M059J (cell line): ENCODE measurements at places on chromosomes 3 and 15.

DNA sequence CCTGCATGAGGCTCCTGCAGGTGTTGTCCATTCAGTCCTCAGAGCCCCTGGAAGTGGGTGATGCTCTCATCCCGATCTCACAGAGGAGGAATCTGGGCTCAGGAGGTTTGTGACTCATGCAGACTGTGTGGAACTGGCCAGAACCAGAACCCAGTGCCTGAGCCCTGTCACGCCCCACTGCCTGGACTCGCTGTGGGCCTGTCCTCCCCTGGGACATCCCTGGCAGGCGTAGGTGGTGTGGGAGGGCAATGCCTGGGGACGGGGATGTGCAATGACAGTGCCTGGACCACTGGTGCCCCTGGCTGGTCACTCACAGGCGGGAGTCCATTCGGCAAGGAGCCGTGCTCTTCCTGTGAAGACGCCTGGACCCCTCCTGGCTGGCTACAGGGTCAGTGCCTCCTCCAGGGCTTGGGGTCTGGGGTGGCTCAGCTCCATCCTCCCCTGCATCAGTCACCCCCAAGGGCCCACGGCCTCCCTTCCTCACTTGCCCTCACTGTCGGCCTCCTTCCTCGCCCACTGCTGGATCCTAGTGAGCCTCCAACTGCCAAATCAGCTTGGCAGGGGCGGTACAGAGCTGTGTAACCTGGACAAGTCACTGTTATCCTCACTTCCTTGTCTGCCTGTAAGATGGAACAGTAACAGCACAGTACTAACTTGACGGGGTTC lies 14.9 kb downstream of the PSTPIP1 start:
- no peak for DNase-seq

- no peak for DNase-seq
Measured at GRCh38 chr3:25834346-25834745, 44.5 kb downstream of the OXSM start.

GRCh38 chr3:71022551-71023335 lies 560.8 kb downstream of the FOXP1 start:
- peak; percentile 9 for DNase-seq

DNA sequence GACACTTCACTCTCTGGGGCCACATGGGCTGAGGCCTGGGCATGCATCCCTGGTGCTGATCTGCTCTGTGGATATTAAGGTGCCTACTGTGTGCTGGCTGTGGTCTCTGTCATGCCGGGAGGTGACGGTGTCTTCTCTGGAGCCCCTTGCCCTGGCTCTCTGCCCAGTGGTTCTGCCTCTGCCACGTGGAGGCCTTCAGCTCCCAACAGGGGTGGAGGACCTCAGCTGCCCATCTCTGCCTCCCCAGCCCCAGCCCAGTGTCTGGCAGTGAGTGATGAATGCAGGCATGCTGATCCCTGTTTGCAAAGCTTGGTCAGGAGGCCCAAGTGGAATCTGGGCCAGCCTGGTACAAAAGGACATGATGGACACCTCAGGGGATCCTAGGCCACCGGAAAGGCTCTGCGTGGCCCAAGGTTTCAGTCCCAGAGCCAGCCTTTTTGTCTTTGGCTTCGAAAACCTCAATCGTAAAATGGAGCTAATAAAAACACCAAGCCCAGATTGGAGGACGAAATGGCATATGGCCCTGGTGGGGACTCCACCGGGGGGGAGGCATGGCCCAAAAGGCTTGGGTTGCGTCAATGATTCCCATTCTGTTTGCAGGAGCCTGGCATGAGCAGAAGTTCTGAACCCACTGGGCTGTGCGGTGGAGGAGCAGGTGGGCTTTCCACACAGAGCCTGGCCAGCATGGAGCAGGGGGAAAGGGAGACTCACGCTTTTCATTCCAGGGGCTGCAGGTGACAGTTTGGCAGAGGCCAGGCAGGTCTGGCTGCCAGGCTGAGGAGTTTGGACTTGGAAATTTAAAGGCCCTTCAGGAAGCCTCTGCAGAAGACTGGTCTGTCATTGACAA lies 54.7 kb upstream of the KLF13 start:
- DNase-seq: no peak

- no peak for DNase-seq
Measured at GRCh38 chr3:157566596-157566995, 63.4 kb upstream of the VEPH1 start.

DNA sequence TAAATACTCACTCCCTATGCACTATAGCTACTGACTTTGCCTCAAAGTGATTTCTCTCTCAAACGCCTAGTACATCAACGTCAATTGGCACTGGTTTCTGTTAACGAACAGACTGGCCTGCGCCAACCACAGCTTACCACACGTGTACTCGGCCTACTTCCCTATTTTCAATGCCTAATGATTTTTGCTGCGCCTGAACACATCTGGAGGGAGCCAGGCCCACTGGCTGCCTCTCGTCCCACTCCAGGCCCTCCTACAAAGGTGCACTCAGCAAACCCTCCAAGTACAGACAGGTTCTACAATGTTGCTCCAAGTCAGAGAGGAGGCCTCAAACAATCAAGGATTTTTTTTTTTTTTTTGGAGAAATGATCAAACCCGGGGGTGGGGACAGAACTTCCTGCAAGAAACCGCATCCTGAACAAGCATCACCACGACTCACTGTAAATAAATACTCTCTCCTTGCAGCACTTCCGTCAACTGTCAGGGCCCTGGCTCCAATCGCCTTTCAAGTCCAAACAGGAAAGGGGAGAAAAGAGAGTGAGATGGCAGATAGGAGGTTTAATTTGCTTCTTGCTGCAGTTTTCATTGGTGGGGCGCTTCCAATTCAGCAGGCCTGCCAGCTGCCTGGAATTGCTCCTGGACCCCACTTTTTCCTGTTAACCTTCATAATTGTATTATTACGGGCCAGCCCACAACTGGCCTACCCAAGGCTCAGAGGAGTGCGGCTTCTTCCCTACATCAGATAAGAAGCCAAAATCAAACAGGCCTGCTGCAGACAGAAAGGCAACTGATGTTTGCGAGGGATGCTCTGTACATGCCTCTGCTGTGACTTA lies 139.3 kb downstream of the FOXP1 start:
- peak; percentile 77 for DNase-seq

DNA sequence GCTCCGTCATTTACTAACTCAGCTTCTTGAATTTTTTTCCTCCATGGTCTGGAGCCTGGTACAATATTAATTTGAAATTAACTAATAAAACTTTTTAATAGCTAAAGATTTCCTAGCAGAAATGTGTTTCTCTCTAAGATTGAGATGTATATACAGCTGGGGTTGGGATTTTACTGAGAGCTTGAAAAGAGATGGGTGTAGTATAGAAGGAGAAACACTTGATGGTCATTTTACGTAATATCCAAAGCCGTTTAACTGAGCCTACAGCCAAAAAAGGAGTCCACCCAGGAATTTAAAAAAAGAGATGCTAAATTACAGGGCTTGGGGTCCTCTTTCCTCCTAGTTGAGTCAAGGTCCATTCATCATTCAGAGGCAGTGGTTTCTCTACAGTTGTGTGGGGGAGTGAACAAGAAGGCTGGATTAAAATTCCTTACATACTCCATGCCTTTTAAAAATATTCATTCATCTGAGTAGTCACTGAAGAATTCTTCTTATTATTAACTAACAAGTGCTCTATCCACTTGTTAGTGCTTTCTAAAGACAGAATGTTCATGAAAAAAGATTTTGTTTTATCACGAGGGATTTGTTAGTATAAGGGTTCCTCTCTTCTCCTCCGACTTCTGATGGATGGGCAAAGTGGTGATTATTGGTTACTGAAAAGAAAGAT lies 255.3 kb upstream of the IL12A start:
- DNase-seq: peak; percentile 89

DNA sequence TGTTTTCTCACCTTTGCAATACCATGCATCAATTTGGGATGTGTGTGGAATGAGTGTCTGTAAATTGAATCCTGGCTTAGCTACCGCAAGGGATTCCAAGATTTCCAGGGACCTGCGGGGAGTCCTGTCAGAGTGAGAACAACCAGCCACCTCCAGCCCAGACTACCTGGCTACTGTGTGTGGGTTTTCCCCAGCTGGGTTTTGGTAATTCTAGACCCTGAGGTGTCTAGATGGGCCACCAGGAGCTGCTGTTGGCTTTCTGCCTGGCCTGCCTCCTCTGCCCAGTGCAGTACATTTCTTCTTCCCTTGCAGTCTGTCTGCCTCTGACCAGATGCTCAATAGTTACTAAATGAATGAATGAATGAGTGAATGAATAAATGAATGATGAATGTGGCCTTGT lies 32.5 kb upstream of the CORO2B start:
- no peak for DNase-seq

DNA sequence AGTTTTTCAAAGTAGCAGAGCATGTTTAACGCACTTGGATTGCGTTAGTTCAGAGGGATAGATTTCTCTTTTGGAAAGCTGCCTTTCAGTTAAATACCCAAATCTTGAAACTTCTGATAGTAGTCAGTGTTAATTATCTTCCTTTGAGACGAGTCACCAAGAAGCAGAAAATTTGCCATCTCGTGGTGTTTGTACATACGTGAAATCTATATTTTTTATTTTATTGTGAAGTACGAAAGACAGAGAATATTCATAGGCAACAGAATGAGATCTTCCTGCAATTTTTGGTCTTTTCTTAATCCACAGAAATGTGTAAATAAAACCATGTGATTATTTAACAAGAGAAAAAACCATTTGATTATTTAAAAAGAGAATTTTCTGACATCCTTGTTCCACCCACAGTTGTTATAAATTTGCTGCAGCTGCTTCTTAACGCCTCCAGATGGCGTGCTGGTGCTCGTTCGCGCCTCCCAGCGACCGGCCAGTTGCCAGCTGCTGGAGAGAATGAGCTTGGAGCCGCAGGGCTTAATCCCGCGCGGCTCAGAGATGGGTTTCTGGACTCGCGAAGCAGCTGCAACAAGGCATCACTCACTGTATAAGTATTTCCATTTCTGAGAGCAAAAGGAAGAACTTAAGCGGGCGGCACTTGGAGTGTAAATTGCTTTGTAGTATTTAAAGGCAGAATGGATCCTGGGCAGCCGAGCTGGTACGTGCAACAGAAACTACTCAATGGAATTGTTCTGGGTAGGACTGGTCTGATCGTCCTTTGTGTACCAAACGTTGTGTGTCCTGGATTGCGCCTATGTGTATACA lies 10.5 kb upstream of the SLITRK3 start:
- DNase-seq: peak; percentile 78

DNA sequence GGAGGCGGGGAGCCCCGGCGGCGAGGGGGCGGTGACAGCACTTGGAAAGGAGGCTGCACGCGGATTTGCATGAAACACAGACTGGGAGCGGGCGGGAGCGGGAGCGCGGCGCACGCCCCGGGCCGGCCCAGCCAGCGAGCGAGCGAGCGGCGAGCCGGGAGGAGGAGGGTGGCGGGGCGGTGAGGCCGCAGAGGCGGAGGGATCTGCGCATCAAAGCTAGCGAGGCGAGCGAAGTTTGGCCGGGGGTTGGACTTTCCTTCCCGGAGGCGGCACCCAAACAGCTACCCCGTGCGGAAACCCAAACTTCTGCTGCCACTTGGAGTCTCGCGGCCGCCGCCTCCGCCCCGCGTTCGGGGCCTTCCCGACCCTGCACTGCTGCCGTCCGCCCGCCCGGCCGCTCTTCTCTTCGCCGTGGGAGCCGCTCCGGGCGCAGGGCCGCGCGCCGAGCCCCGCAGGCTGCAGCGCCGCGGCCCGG lies at the start of gene SMAD3:
TSS of gene SMAD3 (plus strand) at position 72 of the 475 bp plus-strand sequence. CDS start 553 bp downstream, outside the sequence.
- peak; percentile 89 for DNase-seq

- peak; percentile 25 for DNase-seq
Measured at GRCh38 chr3:122858373-122858772, 63.5 kb downstream of the SLC49A4 start.

DNA sequence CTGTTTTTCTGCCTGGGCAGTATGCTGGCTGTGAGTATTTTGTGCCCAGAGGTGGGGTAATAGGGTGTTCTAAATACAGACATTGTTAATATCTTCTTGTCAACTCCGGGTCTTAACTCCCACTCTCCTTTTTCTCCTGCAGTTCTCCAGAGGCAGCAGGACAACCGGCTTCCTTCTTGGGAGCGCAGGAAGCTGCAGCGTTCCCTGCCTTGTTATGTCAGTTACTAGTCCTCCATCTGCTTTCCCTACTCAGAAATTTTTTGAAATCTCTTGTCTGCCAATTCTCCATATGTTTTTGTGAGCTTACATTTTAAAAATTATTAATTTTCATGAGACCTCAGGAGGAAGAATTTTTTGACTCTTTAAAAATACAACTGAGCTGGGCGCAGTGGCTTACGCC lies 67.2 kb downstream of the NEO1 start:
- no peak for DNase-seq

GRCh38 chr3:197505796-197506548 lies 49.8 kb downstream of the BDH1 start:
- no peak for DNase-seq

- DNase-seq: peak; percentile 28
Measured at GRCh38 chr15:44598892-44599291, 61.9 kb downstream of the EIF3J start.

- DNase-seq: peak; percentile 72
Measured at GRCh38 chr3:126472277-126473006, 3.2 kb downstream of the ZXDC start.

- DNase-seq: no peak
Measured at GRCh38 chr15:62641825-62642224, 400.7 kb upstream of the TPM1 start.

- DNase-seq: no peak
Measured at GRCh38 chr15:41966920-41967465, 5.4 kb downstream of the EHD4 start.

- no peak for DNase-seq
Measured at GRCh38 chr15:96307856-96308394, 22.6 kb upstream of the NR2F2 start.

GRCh38 chr3:81195478-81195877 lies 566.0 kb downstream of the GBE1 start:
- no peak for DNase-seq

DNA sequence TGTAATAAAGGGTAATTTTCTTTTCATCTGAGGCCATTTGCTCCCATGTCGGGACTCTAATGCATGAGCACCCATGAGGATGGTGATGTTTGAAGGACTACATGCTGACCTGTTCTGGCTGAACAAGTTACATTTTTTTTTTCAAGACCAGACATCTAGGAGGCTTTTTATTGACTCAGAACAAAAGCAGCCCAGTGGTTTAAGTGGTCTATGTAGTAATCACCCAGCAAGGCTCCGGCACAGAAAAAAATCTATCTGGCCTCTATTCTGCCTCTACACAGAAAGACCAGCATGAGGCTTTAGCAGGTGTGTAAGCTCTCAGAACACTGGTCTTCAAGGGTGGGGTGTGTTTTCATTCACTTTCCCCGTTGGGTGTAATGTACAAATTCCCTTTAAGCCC lies 95.1 kb upstream of the ZBED2 start:
- peak; percentile 77 for DNase-seq

GRCh38 chr3:124576565-124577493 lies 153.4 kb upstream of the UMPS start:
- no peak for DNase-seq

GRCh38 chr15:63000706-63001105 lies 41.8 kb upstream of the TPM1 start:
- DNase-seq: no peak

GRCh38 chr3:172929451-172929850 lies 178.9 kb downstream of the ECT2 start:
- DNase-seq: no peak

DNA sequence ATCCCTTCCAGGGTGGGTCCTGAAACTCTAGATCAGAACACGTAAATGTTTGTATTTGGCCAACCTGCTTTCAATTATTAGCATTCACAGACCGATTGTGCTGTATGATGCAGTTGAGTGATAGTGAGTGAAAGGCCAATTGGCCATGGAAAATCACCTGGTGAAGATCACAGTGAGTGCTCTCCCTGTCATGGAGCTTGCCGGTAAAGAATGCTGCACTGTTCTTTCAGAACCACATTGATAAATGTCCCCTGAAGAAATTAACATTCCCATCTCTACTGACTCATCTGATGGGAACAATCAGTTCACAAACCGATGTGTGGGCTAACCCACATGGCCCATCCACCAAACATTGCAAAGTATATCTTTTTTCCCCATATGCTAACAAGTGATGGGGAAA lies 324.8 kb upstream of the TBL1XR1 start:
- no peak for DNase-seq

GRCh38 chr3:193165431-193166120 lies 75.4 kb upstream of the PLAAT1 start:
- no peak for DNase-seq
